ENCODE measurements at places on chromosomes 6 and 20.

DNA sequence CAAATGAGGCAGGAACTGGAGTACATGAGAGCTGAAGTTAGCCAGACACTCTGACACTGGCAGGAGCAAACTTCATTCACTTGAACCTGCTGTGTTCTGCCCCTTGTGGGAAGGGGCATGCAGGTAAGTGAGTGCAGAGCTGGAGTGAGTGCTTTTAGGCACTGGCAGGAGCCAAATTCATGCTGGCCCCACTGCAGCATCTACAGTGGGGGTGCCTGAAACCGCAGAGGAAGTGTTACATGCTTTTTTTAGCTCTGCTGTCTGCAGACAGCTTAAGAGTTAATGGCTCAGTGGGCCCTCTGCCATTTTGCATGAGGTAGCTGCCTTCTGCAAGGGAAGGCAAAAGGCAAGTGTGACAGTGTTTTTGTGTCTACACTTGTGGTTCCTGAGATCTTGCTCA lies 167.9 kb upstream of the SYNCRIP start:
- no peak for DNase-seq

- no peak for DNase-seq
Observed at GRCh38 chr20:10513061-10513460, 78.0 kb downstream of the SLX4IP start.

DNA sequence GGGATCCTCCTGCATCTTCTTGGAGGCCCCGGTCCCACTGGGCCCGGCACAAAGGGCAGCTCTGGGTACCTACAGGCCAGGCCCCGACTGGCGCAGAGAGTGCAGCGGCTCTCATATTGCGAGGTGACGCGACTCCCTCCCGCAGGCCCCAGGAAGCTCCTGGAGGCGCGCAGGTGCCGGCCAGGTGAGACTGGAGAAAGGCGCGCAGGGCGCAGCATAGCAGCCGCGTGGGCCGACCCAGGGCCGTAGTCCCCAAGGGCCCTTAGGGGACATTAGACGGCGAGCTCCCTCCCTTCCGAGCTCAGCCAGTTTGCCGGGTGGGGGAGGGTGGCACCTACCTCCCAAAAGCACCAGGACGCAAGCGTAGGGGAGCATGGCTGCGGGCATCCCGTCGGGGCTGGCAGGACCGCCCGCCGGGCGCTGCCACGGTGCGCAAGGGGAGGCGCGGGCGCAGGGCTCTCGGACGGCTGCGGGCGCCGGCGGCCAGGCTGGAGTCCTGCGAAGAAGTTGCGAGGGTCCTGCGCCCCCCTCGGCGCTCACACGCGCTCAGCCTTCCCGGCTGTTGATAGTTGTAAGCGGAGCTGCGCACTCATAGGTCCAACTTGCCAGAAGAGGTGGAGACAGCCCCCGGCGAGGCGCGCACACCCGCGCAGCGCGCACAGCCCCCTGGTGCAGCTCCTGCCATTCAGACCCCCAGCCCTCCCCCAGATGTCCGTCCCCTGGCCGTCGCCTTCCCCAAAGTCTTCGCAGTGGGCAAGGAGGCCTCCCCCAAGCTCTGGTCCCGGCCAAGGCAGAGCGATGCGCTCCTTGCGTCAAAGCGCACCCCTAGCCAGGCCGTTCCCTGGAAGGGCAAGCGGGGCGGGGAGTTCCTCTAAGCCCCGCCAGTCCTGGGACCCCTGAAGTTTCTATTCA lies 622 bp downstream of the APCDD1L start:
- DNase-seq: no peak

DNA sequence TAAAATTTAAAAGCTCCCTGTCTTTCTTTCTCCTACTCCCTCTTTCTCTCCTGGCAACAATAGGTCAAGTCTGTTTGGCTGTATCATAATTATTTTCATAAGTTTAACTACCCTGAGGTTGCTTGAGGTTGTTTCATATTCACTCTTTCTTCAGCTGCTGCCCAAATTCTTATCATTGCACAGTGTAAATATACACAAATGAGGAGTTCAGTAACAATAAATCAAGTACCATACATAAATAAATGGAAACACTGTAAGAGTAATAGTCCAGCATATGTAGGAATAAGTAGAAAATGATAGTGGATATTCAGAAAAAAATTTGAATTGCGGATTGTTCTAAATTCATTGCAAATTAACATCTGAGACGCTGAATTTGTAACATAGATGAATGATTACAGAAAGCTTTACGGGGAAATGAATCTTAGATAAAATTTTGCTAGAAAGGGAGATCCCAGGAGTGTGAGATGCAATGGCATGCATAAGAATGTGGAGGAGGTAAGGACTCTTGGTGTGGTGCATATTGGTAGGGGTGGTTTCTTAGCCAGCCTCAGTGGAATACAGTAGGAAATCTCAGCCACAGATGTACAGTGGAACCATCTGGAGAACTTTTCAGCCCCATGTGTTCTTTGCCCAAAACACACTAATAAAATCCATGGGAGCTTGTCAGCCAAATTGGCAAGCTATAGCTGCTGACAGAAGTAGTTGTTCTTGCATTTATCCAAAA lies 480.7 kb downstream of the HTR1B start:
- DNase-seq: no peak

DNA sequence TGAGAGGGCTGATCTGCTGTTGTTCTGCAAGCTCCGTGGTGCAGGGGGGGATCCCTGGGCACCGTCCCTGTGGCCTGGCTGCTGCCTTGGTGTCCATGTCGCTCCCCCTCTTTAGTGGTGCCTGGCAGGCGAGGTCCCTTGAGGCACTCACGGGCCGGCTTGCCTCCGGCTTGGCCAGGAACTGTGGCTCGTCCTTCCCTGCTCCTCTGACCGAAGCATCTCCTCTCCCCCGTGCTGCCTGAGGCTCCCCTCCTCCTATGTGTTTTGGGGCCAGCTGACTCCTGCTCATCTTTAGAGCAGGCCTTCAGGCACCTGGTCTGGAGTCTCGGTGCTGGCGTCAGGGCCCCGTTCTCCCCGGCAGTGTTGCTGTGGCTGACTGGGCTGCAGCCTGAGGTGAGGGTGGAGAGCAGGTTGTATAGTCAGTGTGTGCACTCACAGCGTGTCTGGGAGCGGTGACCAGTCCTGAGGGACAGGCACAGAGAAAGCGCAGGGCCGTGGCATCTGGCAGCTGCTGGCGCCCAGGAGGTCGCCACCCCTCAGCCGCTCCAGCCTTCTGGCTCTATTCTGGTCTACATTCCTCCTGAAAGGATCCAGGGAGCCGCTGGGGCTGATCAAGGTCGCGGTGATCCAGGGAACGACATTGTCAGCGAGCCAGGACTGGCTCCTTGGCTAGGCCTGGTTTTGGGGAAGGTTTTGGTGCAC lies 43.7 kb downstream of the PYGB start:
- DNase-seq: peak; percentile 47

GRCh38 chr6:4209196-4209595 lies 73.8 kb upstream of the ECI2 start:
- no peak for DNase-seq

DNA sequence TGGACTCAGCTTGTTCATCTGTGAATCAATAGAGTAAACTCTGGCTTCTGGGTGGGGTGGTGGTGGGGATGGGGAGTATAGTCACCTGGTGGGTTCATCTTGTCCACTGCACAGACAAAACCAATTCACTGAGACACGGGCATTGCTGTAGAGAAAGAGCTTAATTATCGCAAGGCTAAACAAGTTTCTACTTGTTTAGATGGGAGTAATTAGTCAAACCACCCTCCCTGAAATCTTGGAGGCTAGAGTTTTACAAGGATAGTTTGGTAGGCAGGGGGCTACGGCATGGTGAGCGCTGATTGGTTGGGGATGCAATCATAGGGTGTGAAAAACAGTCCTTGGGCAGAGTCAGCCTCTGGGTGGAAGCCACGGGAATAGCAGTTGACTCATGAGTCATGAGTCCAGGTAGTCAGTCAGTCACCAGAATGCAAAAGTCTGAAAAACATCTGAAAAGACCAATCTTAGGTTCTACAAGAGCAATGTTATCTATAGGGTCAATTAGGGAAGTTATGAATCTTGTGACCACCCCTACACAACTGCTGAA lies 77.8 kb downstream of the STMND1 start:
- DNase-seq: no peak

GRCh38 chr6:77683515-77683914 lies 30.7 kb downstream of the MEI4 start:
- no peak for DNase-seq

DNA sequence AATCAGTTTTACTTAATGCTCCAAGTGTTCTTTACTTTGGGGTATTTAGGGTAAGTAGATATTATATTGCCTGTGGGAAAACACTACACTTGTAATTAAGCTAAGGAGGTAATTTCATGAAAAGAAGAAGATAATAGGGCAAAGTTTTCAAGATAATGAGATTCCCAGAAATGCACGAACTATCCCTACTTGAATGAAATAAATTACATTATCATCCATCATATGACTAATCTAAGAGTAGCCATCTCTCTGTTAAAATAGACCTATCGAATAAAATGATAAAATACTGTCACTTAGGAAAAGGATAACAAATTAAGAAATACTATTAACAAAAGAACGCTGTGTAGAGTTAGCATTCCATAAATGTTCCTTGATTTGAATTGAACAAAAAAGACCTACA lies 135.1 kb upstream of the HDAC2 start:
- DNase-seq: no peak
